ENCODE measurements at places on chromosomes 6 and 20.

DNA sequence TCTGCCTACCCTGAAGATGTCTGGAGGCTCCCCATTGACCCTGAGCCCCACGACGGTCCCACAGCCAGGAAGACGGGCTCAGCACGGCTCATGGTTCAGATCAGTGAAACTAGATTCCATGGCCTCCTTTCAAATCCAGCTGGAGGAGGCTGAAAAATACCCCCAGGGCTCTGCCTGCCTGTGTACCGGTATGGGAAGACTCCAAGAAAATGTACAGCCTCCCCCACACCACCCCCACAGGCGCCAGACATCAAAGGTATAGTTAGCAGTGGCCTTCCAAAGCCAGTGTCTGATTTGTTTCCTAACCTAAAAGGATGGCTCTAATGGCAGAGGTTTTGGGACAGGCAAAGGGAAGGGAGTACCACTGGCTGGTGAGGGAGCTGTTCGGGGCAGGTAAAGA, 86.2 kb upstream of the SNAP25 start:
- no peak for DNase-seq

- no peak for DNase-seq
Measured at GRCh38 chr6:163539101-163539762, 124.7 kb downstream of the QKI start.

GRCh38 chr6:42137194-42137753, 5.1 kb downstream of the C6orf132 start:
- no peak for DNase-seq

DNA sequence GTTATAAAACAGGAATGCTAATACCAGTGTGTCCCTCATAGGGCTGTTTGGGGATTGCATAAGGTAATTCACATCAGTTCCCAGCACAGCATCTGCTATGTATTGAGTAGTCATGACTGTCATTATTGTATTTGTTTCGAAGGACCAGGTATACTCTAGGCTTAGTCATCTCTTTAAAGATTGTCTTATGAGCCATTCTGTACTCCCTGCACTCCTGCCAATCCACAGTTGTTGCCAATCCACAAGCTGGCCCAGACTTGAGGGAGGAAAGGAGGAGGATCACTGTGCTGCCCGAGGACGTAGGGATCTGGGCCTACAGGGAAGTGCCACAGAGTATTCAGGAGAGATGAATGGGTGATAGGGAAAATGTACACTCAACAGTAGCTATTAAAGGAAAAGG, 113.0 kb upstream of the TIAM2 start:
- no peak for DNase-seq

GRCh38 chr6:111563581-111563980, 42.1 kb downstream of the TRAF3IP2 start:
- DNase-seq: no peak

GRCh38 chr6:66538551-66539135, 831.6 kb upstream of the EYS start:
- no peak for DNase-seq

GRCh38 chr20:17710379-17711266, 10.9 kb downstream of the BANF2 start:
- DNase-seq: peak; percentile 49

GRCh38 chr6:156695742-156696141, 81.4 kb upstream of the ARID1B start:
- no peak for DNase-seq

- no peak for DNase-seq
Measured at GRCh38 chr20:60115451-60115850, 157.2 kb downstream of the CDH26 start.

- DNase-seq: no peak
Measured at GRCh38 chr20:2692036-2692885, at the start of gene EBF4. Gene EBF4, plus strand, starts transcription at chr20:2692780. Its CDS starts 866 bp downstream, at chr20:2693646.

- DNase-seq: no peak
Measured at GRCh38 chr6:111681860-111682259, 76.2 kb upstream of the TRAF3IP2 start.

DNA sequence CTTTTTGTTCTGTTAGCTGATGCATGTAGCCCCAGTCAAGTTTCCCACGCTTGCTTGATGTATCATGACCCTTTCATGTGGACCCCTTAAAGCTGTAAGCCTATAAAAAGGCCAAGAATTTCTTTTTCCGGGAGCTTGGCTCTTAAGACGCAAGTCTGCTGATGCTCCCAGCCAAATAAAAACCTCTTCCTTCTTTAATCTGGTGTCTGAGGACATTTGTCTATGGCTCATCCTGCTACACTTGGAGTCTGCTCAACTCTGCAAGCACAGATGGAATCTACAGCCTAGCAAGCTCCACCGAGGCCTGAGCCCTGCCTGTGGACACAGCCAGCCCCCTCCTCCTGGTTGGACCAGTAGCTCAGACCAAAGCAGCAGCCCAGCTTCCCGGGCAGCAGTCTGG, 3.4 kb downstream of the CST2 start:
- no peak for DNase-seq

DNA sequence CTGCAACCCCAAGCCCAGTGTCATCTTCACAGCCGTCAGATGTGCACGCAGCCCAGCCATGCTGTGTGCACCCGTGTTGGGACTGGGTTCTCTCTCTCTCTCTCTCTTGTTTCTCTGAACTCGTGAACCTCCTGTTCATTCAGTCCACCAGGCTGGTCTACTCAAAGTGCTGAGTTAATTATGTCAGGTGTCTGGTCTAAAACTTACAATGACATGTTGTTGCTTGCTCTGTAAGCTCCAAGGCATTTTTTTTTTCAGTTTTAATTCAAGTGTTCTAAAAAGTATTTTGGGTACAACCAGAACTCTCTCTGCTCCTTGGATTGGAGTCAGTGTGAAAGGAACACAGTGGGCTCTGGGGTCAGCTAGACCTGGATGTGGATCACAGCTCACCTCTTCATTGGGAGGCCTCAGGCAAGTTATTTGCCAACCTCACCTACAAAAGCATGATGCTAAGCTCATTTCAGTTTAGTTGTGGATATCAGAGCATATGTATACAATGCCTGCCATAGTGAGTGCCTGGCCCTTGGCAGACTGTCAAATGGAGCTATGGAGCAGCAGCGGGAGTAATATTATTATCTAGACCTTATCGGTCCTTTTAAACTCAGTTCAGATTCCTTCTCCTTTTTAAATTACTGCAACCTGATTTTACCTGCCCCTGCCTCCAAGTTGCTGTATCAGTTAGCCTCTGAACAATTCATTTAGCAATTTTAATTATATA, 59.5 kb downstream of the PLEKHG1 start:
- DNase-seq: no peak

- peak; percentile 77 for DNase-seq
Measured at GRCh38 chr20:35617397-35618262, 2.0 kb downstream of the SPAG4 start.

- DNase-seq: no peak
Measured at GRCh38 chr20:20368418-20369249, 730 bp downstream of the INSM1 start.

DNA sequence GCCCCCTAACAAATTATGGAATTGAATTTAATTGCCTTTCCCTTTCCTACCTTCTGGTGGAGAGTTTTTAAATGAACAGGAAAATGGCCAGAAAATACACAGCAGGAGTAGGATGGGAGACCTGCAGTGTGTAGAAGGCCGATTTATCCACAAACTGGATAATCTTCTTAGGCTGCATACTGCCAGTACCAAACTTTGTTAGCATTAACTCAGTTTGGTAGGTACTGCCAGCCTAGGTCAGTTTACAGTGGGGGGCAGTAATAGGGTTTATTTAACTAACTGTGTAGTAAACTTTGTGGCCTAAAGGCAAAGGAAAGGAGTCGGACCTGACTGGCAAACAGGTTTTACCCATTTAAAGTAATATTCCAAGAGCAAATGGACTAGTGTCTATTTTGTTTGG, 4.6 kb downstream of the NCOA3 start:
- no peak for DNase-seq

DNA sequence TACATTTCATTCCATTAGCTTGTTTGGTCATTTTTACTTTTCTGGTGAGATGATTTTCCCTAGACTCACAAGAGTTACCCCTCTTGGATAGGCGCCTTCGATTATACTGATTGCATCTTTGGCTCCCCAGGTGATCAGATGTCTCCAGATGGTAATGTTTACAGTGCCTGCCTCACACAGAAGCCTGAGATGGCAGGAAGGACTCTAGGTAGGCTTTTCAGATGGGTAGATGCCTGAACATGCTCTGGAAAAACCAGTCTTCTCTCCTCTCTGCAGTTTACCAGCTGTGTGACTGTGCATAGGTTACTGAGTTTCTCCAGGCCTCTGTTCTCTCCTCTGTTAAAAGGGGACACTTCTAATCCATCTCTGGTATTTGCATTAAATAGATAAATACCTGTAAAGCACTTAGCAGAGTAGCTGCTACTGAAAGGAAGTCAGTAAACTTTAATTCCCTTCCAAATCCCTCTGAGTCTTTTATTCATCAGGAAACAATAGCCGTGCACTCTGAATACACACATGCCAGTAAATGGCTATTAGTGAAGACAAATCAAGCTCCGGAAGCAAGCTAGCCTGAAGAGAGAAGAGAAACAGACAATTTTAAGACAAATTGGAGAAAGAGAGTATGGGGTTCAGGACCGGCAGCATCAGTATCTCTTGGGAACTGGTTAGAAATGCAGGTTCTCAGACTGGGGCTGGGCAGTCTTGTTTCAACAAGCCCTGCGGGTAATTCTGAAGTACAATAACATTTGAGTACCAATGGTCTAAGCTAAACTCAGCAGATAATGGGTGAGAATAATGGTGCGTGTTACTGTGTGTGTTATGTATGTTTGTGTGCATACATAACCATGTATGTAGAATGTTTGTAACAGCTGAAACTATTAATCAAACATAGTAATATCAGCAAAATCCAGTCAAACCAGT, 139.4 kb downstream of the UST start:
- DNase-seq: no peak

- no peak for DNase-seq
Measured at GRCh38 chr6:44650947-44651346, 263.4 kb downstream of the CDC5L start.

DNA sequence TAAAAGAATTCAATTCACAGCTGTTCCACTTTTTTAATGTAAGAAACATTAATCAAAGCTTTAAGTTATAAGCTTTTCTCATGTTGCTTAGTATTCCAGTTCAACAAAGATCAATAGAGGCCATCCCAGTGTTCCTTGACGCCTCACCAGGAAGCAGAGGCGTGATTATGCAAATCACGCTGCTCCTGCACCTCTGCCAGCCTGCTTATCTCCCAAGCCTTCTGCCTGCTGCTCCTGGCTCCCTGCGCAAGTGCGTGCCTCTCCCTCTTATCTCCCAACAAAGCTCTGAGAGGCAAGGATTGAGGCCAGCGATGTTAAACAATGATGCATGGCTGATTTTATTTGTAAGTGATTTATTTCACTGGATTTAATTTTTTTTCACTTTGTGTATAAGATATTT, 42.8 kb downstream of the INSM1 start:
- DNase-seq: no peak
